ENCODE measurements at places on chromosomes 5 and 9.
A peak's percentile ranks its signal among the peaks of the same experiment; 100 is the strongest.

DNA sequence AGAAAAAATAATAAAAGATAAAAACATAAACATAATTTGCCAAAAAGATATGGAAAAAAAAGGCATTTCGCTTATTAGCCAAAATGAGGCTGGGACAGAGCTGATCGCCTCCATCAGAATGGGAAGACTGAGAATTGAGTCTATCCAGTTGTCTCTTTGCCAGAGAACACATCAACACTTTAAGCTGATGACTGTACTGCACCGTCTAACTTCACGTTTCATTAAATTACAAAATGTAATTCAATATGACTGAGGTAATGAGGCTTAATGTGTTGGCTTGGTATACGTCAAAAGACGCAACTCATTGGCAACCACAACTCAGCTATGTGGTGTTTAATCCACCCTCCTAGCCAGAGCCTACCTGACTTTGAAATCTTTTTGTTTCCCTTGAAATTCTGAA lies 462.7 kb upstream of the CD180 start:
- no peak for DNase-seq

GRCh38 chr9:121567500-121568342 lies 68.1 kb upstream of the GGTA1 start:
- DNase-seq = no peak

DNA sequence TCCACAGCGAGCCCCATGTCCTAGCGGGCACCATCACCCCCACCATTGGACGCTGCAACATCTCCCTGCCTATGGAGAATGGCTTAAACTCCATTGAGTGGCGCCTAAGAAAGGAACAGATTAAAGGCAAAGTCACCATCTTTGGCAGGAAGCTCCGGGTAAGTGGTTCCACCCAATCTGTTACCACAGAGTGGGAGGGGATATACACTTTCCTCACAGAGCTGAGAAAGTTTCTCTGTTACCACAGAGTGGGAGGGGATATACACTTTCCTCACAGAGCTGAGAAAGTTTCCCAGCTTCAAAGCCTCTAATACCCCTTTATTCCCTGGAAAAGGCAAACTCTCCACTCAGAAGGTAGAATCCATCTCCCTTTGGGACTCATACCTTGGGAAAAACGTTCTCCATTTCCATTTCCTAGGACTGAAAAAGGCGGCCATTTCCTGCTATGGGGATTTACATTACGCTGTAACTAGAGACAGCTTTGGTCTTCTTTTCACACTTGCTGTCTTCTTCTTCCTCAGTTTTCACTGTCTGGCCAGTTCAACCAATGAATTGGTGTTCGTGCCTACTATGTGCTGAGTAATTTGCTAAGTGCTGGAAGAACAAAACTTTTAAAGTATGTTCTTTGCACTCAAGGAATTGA lies 63.4 kb upstream of the WWC1 start:
- no peak for DNase-seq

DNA sequence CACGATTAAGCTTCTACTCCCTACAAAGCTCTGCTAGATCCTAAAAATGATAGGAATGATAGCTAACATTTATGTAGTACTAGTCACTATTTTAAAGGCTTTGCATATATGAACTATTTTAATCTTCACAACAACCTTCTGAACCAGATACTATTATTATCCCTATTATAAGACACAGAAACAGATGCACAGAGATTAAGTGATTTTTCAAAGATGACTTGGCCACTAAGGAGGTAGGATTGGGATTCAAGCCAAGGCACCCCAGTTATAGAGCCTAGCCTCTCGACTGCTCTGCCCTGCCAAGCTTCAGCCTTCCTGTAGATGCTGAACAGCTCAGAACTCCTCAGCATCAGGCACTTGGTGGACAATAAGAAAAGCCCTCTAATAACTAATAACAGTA lies 200.9 kb upstream of the PTGER4 start:
- no peak for DNase-seq

- DNase-seq = no peak
These were observed 27.6 kb downstream of the ADAMTS2 start for GRCh38 chr5:179317411-179318220.

GRCh38 chr5:33257807-33258429 lies 182.8 kb upstream of the TARS1 start:
- no peak for DNase-seq

DNA sequence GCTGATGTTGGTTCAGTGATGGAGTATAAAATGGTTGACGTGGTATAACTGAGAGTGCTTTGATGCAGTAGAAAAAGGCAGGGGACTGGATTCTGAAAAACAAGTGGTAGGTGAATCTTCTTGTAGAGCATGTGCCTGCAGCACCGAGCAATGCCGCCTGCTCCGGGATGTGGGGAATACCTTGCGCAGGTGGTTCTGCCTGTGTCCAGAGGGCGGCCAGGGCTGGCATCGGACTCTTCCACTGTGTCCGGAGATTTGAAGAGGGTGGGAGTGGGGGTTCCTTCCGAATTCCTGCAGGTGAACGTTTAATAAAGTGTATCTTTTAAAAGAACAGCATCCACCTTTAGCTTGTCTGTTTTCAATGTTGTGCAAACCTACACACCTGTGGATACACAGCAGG lies 238.0 kb downstream of the FANCC start:
- DNase-seq = no peak

DNA sequence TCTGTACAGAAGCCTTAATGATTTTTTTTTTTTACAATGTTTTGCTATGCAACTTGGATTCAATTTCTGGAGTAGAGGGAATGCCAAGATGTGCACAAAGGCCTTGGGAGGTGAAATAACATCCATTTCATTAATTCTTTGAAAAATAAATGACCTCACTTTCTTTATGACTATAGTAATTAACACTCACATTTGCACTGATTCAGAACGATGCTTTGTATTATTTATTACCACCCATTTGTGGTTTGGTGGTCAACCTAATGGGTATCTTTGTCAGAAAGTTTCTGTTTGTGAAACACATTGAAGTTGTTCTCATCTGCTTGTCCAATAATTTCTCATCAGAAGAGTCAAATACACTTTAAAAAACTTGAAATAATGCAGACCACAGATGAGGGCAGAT lies 169.3 kb downstream of the NTRK2 start:
- no peak for DNase-seq

DNA sequence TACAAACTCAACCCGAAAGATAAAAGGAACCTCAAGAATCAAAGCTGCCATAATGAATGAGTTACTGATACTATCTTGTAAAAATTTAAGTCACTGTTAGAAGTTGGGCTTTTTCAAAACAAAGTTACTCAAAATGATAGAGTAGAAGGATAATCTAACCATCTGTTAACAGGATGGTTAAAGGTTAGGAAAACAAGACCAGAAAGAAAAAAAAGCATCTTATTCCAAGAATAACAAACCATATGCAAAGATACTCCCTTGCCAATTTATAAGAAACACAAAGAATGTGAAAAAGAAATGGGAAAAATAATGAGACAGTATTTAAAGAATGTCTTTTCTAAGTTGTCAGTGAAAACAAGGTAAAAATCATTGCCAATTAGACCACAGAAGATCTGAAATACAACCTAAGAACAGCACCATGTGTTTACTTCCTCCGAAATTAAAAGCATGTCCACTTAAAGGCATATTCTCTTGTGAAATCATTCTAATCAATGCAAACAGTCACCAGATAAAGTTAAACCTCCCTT lies 51.2 kb downstream of the STRBP start:
- no peak for DNase-seq

DNA sequence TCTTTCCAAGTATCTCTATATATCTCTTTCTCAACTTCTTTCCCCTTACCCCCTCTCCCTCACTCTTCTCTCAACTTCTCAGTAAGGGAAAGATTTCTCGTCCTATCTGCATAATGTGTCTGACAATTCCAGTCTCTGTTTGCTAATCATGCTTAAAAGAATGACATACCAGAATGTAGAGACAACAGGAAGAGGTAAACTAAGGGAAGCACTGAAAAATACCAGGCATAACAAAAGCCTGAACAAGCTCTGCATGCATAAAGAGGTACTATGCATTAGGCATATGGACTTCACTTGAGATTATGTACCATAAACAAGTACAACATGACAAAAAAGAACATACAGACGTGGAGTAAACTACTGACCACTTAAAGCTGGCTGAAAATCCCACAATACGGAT lies 62.6 kb downstream of the SEMA5A start:
- DNase-seq = no peak

- DNase-seq = no peak
These were observed 7.5 kb upstream of the PAM start for GRCh38 chr5:102747386-102748166.

DNA sequence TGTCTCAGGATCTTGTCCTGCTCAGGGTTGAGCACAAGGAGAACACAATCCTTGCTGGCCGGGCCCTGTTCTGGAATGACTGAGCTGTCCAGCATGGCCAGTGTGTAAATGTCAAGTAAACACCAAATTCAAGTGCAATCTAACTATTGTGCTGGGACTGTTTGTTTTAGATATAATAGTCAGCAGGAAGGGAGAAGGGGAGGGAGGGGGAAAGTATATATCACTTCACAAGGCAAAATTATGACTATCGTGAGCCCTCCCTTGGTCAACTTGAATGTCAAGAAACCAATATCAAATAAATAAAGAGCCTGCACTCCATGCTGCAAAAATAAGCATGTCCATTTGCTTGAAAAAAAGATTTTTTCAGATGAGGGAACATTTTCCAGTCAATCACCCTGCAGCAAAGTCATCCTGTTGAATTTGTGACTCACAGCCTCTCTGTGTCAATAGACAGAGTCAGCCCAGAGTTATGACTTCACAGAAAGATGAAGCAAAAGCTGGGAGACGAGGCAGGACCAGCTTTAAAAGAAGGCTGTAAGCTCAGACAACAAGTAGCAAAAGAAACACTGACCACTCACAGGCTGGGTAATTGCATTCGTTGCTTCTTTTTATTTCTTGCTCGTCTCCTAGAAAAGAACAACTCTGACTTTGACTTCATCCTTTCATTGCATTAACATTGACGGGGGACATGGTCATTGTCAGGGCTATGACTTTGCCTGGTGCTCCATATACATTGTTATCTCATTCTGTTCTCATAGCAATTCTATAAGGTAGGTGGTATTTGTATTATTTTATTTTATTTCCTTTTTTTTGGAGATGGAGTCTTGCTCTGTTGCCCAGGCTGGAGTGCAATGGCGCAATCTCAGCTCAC lies 15.3 kb upstream of the KLF4 start:
- no peak for DNase-seq

- DNase-seq = no peak
These were observed 210.3 kb downstream of the FANCC start for GRCh38 chr9:95107001-95107749.

DNA sequence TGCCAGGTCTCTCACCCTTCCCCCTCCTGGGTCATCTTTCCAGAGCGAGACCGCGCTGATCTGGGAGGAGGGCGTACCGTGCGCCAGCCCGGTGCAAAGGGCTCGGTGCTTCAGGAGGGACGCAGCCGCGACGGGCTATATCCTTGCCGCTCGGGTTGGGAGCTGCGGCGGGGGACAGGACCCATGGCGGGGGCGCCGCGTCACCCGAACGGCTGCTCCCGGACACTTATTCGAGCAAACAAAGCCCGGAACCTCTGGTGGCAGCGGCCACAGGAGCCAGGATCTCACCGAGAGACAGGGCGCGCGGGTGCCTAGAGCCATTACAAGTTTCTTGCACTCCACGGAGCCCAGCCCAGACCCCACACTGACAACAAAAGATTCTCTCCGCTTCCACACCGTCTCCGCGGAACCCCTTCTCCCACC lies 1.3 kb downstream of the SEMA6A start:
- DNase-seq = no peak

- no peak for DNase-seq
These were observed 36.5 kb upstream of the SLC9A3 start for GRCh38 chr5:560792-561166.

DNA sequence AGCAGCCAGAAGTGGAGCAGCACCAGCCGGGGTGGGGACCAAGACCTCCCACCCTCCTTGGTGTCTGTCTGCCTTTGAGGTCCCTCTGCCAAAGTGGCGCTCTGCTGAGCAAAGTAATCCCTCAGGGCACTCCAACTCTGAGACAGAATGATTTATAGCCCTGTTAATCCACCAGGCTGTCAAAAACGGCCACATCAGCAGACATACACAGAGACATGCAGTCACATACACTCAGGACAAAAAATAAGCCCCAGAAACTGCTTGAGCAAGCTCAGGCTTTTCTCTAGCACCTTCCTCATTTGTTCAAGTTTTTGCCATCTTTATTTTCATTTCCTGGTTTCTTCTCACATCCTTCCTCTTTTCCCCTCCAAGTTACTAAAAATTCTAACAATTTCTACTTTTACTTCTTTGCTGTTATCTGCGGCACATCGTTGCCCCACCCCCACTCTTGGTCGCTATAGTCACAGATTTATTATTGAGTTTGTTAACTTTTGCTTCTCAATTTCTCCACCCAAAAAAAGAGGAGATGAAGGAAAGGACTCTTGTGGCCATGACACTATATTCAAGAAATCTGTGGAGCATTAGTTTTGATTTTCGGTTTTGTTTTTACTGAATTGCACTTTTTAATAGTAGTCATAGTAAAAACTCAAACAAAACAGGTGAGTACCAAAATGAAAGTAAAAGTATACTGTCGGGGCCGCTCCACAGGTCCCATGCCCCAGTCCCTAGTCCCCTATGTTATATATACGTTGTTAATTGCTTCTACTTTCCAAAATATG lies 17.4 kb upstream of the ADRB2 start:
- peak; percentile 60 for DNase-seq

- DNase-seq = no peak
These were observed 71.0 kb upstream of the ICE1 start for GRCh38 chr5:5351288-5351979.

- DNase-seq = no peak
These were observed 163.2 kb downstream of the RFK start for GRCh38 chr9:76231001-76231400.

GRCh38 chr5:112417931-112418658 lies 982 bp downstream of the EPB41L4A start:
- DNase-seq = no peak

DNA sequence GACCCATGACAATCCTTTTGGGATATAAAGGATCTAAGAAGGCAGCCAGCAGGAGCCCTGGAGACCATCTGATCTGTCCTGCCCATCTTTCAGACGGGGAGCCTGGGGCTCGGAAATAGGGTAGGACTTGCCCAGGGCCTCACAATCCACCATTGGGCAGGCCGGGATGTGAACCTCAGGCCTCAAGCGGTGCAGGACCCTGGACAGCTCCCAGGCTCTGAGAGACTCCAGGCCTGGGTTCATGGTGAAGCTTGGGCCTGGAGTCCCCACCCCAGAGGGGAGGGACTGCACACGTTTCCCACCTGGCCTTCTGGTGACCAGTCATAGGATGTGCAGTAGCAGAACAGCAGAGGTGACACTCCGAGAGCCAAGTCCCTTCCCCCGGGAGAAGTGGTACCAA lies 36.6 kb upstream of the RAPGEF1 start:
- DNase-seq = no peak
